ENCODE measurements at places on chromosomes 1 and 21. TPM values are rescaled to one million over a fixed set of nuclear protein-coding genes. Genes with fewer than 3 reads are reported as not detected.

GRCh38 chr1:222918801-222919477 lies 104.1 kb downstream of the DISP1 start:
- DNase-seq: no peak

Gene MARK1
- total RNA-seq: 11.1 TPM

DNA sequence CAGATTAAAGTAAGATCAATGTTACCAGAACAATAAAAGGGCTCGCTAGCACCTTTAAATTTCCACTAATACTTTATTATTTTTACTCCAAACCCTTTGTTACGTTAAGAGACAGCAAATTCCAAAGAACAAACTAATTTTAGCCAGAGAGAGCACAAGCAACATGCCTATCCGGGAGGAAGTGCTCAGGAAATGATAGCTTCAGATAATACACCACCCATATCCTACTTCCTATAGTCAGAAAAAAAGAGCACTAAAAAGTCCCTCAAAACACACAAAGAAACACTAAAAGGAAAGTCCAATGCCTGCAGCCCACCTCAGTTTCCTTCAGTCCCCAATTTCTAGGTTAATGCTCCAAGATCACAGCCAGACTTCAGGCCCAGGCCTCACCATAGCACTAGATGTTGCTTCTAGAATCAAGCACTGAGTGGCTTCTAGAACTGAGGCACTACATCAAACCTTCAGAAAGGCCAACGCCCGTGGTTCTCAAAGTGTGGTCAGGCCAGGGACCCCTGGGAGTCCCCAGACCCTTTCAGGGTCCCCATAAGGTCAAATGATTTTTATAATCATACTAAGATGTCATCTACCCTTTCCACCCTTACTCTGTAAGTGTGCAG lies 142.6 kb downstream of the PSMG1 start:
- DNase-seq: no peak

DNA sequence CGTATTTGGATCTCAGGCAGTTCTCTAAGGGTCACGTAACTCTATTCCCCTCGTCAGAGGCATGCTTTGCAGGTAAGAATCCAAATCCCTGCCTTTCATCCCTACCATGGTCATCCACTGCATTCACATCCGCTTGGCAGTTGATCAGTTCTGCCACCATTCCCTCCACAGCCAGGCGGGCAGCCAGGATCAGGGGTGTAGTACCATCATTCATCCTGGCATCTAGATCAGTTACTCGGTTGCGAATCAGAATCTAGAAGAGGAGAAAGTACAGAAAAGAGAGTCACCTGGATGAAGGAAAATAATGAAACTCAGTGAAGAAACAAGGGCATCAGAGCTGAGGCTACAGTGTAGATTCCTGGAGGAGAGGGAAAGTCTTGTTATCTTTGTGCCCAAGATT lies 22.0 kb upstream of the ADAM30 start:
- no peak for DNase-seq

Gene SPRR2F
- 1.9 TPM for total RNA-seq

DNA sequence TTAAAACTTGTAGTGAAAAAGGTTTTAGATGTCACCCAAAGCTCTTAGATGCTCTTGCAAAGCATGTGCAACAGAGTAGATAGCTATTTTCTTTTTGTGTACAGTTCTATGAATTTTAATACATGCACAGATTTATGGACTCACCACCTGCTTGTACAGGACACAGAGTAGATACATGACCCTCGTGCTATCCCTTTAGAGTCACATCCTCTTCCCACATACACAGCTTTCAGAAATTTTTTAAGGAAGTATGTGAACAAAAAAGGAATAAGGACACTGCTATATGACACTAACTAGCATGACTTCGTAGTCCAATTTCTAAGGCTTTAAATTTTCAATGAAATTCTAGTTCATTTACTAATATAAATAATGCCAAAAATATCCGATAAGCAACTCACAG lies 60.9 kb downstream of the ABL2 start:
- no peak for DNase-seq

- no peak for DNase-seq
Measured at GRCh38 chr1:54052431-54052933, 522 bp downstream of the TMEM59 start.

DNA sequence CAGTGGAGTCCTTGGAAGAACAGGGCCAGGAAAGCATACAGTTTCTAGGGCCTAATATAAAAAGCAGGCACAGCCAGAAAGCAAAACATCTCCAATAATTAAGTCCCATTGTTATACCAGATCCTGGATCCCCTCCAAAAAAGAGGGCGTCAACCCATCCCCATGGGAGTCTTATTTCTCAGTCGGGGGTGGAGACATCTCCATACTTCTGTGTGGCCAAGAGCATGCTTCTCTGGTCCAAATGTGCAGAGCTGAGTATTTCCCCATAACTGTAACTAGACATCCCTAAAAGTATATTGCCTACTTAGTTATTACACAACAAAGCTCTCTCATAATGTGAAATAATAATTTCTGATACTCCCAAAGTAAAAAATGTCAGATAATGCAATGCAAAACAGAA lies 104.2 kb upstream of the SOX13 start:
- no peak for DNase-seq

- no peak for DNase-seq
Measured at GRCh38 chr1:117555806-117556205, 50.0 kb upstream of the TENT5C start.

- no peak for DNase-seq
Measured at GRCh38 chr1:45356186-45356585, 15.9 kb upstream of the MUTYH start.

GRCh38 chr21:36048357-36048756 lies 12.0 kb downstream of the SETD4 start:
- DNase-seq: no peak

Gene GPR153
- total RNA-seq: 9.3 TPM

Gene TADA1
- 9.6 TPM for total RNA-seq

DNA sequence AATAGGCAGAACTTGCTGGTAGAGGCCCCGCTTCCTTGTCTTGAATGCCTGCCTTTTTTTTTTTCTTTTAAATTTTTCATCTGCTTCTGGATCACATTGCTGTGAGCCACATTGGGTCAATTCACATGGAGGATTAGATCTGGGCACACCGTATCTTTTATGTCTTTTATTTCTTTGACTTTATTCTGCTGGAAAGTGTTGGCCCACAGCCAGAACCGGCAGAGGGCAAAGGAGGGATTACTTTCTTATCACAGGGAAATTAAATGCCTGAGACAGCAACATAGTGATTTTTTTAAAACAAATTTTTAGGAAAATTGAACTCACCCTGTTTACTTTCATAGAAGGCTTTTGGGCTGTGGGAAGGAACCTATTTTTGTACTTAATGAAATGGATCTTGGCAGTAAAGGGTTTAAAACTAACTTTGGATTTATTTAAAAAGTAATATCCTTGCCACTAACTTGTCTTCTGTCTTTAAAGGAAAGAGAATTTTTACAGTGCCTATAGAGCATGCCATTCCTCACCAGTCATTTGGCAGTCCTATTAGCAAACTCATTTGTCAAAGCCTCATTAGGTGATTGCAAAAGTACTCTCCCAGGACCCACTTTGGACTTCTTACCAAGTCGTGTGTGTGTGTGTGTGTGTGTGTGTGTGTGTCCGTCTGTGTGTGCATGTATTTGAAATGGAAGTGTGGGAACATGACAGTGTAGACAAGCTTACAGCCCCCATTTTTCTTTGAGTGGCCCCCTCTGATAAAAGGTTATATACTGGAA lies 68.4 kb downstream of the ST6GALNAC3 start:
- no peak for DNase-seq

Gene GPR37L1
- total RNA-seq: 0.09 TPM

DNA sequence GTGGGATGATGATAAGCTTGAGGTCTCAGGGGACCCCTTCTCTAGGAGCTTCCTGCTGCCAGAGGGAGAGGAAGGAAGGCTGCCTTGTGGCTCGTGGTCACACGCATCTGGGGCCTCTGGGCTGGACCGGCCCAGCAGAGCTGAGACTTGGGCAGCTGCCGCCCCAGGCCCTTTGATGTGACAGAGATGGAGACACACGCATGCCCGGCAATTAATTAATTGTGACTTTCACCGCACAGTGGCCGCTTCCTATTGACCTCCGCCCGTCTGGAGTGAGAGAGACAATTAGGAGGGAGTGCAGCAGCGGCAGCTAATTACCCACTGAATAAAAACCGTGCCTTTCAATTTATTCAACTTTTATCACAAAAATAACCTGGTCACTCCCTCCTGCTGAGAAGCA lies 16.6 kb upstream of the C1QA start:
- no peak for DNase-seq

Gene CLCNKB
- total RNA-seq: 0.62 TPM

Gene TRIM58
- 4.1 TPM for total RNA-seq

DNA sequence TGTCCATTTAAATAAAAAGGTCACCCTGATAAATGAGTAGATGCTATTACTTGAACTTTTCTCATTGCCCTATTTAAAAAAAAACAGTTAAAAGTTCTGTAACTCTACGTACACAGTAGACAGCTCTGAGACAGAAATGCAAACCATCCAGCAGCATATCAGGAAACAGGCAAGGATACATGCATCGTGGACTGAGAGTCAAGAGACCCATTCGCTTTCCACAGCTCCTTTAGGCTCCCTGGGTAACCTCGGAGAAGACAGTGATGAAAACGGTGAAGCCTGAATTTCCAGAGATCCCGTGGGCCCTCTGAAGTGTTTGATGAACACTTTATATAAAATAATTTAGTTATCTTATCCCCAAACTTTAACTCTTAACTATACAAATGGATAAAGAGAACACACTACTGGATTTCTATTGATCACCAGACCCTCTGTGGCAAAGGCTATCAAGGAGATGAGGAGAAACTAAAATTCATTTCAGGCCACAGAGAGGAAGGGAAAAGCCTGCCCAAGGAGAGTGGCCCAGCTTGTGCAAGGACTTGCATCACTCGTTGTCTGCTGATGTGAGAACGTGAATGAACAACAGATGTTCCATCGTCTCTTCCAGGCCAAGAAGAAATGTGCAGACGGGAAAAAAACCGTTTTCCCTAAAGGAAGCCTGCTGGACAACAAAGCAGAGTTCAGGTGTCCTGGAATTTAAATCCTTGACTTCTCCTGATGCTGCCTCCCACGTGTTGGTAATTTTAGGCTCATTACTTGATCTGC lies 131.0 kb downstream of the TGFBR3 start:
- no peak for DNase-seq

Gene VSIG8
- total RNA-seq: 0.19 TPM

Gene PTPN22
- 4.6 TPM for total RNA-seq

Gene LCE6A
- total RNA-seq: not detected

- DNase-seq: no peak
Measured at GRCh38 chr1:100832694-100833428, 61.8 kb downstream of the EXTL2 start.

Gene CADM3
- 45.0 TPM for total RNA-seq

Gene SLC19A1
- total RNA-seq: 6.5 TPM

- no peak for DNase-seq
Measured at GRCh38 chr21:41418956-41419680, 6.9 kb upstream of the MX1 start.

DNA sequence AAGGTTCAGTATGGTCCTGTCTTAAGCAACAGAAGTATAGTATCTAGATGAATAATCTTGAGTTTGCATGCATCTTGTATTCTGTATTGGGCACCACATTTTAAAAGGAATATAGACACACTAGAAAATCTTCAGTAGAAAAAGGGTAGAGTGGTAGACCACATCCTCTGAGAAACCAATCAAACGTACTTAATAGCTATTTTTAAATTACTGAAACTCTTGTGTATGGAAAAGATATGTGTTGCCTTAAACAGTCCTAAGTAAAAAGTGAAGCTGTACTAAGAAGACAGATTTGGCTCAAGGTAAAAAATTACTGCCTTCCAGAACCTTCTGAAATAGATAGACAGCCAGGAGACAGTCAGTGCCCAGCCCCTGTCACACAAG lies 3.1 kb downstream of the CTXND2 start:
- DNase-seq: no peak

DNA sequence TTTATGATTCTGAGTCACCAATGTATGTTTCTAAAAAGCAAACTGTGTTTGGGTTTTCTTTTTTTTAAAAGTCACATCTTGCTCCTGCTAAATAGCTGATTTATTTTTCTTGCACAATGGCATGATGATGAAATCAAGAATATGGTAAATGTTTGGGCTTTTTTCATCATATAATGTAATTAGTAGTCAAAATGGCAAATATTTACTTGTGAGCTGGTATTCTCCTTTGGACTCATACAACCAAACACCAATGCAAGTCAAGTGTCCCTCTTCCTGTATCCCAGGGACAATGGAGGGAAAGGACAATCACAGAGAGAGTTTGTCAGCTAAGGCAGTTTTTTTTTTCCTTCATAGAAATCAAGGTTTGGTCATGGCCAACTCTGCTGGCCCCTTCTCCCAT lies 94.6 kb upstream of the RALGPS2 start:
- DNase-seq: no peak

All from posterior vena cava (tissue), 2 donors.